HT1080 (cell line): ENCODE measurements at places on chromosomes 1 and 21. TPM values are rescaled to one million over a fixed set of nuclear protein-coding genes. Genes with fewer than 3 reads are reported as not detected.

- no peak for DNase-seq
Measured at GRCh38 chr1:25485536-25486411, 55.1 kb downstream of the MACO1 start.

DNA sequence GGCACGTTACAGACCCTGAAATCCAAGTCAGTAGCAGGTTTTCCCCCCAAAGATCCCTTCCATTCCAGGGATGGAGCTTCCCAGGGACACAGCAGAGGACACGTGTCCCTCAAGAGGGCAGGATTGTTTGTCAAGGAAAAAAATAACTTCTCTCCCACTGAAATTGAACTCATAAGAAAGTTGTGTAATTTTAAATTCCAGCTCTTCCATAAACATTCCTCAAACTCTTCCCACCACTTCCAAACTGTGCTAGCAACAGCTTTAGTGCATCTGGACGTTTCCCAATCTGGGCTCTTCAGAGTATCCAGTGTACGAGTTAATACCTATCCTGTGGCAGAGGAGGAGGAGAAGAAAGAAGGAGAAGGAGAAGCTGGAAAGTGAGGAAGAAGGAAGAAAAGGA lies 79.6 kb downstream of the PSMG1 start:
- DNase-seq: no peak

- no peak for DNase-seq
Measured at GRCh38 chr1:44113095-44113609, 5.5 kb upstream of the KLF17 start.

GRCh38 chr1:44543786-44544185 lies 130.5 kb downstream of the TMEM53 start:
- no peak for DNase-seq

Gene ZNF436
- total RNA-seq: 4.4 and 6.1 TPM in 2 replicates

Gene PTPN22
- 8.8 and 10.9 TPM in 2 replicates for total RNA-seq
